ENCODE measurements at places on chromosomes 4 and X.

GRCh38 chrX:39480963-39481362 is 616.8 kb downstream of the BCOR start:
- DNase-seq, result no peak

- DNase-seq, result no peak
These were observed 177.5 kb upstream of the TTC29 start for GRCh38 chr4:147123146-147123545.

DNA sequence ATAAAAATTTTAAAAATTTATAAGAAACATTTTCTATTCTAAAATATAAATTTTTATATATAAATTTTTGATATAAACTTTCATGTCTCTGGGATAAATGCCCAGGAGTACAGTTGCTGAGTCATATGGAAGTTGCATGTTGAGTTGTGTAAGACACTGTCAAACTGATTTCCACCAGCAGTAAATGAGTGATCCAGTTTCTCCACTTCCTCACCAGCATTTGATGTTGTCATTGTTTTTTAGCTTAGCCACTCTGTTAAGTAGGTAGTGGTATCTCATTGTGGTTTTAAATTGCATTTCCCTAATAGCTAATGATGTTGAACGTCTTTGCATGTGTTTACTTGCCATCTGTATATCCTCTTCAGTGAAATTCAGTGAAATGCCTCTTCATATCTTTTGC is 66.5 kb downstream of the MAMLD1 start:
- DNase-seq, result no peak

GRCh38 chr4:133096972-133097371 is 52.1 kb upstream of the PCDH10 start:
- no peak for DNase-seq

DNA sequence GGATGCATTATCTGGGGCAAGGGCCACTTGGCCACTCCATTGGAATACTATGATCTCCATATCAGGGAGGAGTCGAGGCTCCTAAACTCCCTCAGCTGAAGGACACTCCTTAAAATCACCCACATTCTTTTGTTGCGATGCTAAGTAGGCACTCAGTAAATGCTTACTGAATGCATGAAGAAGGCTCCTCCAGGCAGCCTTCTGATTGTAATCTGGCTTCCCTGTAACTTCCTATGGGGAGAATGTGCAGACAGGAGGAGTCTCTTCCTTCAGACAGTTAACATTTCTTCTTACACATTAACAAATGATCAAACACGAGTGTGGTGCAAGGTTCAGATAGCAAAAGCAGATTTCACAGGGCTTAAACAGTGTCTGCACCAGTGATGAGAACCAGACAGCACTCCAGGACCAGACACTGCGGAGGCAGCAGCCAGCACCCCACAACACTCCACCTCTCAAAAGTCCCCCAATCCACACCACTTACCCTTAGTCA is 21.4 kb upstream of the USO1 start:
- DNase-seq, result no peak

DNA sequence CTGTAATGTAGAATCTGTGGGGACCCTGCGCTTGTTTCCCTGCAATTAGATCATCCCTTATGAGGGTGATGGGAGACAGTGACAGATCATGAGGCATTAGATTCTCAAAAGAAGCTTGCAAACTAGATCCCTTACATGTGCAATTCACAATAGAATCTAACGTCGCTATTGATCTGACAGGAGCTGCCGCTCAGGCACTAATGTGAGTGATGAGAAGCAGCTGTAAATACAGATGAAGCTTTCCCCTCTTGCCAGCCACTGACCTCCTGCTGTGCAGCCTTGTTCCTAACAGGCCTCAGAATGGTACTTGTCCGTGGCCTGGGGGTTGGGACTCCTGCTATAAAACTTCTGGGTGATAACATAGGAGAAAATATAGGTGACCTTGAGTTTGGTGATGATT is 1076.8 kb downstream of the PDHA2 start:
- DNase-seq, result no peak
